ENCODE measurements at places on chromosomes 16 and 17.

GRCh38 chr16:3004781-3005284 is 7.9 kb upstream of the CLDN9 start:
- DNase-seq, result no peak

GRCh38 chr16:84458606-84459532 is 45.6 kb downstream of the MEAK7 start:
- no peak for DNase-seq

DNA sequence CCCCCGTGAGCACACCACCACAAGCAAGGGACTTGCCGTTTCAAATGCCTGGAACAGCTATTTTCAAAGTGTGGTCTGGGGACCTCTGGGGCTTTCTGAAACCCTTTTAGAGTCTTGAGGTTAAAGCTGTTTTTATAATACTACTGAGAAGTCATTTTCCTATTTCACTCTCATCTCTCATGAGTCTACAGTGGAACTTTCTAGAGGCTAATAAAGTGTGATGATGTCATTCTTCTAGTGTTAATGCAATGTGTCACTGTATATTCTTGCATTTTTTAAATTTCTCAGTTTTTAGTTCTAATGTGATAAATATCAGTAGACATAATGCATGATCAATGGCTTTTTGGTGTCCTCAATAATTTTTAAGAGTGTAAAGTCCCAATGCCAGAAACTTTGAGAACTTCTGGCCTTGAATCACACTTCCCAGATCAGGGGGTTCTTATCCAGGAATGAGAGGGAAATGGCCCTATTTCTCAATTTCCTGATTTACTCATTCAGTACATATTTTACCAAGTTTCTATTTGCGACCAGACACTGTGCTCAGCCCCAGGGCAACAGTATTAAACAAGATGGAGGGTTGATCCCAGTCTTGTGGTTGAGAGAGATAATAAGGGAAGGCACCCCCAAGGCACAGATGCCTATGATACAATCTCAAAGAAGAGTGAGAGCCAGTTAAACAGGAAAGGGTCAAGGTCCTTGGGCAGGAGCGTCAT is 444.0 kb downstream of the HS3ST3B1 start:
- peak; percentile 55 for DNase-seq

GRCh38 chr17:67369676-67370075 is 3.3 kb upstream of the PSMD12 start:
- DNase-seq, result no peak

DNA sequence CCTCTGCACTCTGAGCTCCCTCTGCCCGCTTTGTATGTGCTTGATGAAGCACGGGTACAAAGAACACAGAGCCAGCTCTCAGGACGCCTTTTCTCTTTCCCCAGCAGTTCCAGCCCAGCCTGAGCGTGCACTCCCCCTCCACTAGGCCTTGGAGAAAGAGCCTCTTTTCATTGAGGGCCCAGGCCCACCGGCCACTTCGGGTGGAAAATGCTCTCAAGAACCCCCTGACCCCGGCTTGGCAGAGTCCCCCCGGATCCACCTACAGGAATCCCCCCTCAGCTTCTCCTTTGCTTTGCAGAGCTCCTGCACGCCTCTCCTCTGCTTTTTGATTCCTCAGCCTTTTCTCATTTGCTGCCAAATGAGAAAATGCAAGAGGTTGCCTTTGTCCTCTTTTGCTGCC is 30.2 kb downstream of the MRC2 start:
- no peak for DNase-seq

DNA sequence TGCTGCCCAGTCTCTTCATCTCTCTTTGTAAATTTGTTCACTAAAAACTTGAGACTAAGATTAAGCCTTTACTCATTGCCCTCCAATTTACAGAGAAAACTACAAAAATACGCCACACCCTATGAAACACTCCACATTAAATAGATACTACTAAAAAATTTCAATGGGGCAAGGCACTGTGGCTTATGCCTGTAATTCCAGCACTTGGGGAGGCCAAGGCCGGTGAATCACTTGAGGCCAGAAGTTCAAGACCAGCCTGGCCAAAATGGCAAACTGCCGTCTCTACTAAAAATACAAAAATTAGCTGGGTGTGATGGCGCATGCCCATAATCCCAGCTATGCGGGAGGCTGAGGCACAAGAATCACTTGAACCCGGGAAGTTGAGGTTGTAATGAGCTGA is 3.8 kb downstream of the UBE2O start:
- no peak for DNase-seq

DNA sequence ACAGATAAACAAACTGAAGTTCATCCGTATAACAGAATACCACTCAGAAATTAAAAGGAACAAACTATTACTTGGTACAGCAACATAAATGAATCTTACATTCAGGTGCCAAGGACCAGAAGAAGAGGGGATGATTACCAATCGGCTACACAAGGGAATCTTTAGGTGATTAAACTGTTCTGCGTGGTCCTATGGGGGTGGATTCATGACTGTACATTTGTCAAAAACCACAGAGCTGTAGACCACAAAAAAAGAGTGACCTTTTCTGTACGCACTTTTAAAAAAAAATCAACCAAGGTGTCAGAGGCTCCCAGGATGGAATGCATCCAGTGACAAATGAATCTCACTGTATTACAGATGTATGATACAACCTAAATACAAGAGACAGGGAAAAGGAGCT is 110.8 kb downstream of the CDYL2 start:
- DNase-seq, result no peak

DNA sequence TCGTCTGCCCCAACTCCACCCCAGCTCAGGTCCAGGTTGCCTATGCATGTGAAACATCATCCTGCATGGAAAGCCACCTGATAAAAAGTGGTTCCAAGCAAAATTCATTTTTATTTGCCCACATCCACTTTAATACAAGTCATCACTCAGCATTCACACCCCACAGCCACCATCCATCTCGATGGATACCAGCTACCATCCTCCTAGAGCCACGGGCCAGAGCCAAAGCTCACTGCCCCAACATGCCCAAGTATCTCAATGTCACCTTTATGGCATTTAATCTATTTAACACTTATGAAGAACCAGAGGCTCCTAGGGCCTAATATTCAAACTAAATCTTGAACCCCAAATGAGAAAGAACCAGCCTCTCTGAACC is 70.5 kb downstream of the COPRS start:
- no peak for DNase-seq

DNA sequence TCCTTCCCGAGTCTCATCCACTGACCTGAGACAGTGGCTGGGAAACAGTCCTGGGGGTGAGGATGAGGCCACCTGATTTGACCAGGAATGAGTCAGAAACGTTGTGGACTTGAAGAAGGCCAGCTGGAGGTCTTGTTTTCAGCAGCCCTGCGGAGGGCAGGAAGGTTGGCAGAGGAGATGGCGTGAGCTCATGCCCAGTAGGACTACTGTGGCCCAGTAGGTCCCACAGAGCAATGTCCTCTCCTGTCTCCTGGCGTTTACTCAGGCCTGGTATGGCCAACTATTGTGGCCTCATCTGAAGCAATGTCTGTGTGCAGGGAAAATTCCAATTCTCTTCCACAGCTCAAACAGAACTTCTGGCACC is 84.1 kb upstream of the DNAJA2 start:
- DNase-seq, result no peak

- DNase-seq, result no peak
These were observed 180.0 kb downstream of the TOX3 start for GRCh38 chr16:52366983-52367382.

DNA sequence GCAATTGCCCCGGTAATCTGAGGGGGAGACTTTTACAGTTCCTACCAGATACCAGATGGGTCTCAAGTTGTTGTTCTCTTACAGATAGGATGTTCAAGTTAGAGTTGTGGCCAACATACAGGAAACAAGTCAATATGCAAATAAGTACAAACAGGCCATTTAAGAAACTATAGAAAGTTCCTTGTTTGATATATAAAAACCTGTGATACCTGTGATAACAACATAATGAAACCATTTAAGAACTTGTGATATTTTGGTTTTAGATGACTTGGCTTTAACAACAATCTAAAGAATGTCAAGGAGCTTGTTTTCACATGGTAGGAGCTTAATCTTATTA is 16.8 kb downstream of the CDR2 start:
- DNase-seq, result no peak

DNA sequence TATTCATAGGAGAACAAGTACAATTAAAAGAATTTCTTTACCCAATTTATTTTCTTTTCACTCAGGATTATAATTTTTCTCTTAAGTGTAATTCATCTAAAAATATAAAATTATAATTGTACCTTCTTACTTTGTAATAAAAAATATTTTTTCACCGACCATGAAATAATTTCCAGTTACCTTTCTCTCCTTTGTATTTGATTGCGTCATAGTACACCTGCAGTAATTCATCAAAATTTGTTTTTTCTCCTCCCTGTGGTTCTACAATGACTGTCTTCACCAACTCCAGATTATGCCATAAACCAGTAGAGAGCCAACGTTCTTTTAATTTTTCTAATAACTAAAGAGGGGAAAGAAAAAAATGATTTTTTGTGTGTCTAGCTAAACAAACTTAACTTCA is 119.1 kb downstream of the BRIP1 start:
- DNase-seq, result no peak

DNA sequence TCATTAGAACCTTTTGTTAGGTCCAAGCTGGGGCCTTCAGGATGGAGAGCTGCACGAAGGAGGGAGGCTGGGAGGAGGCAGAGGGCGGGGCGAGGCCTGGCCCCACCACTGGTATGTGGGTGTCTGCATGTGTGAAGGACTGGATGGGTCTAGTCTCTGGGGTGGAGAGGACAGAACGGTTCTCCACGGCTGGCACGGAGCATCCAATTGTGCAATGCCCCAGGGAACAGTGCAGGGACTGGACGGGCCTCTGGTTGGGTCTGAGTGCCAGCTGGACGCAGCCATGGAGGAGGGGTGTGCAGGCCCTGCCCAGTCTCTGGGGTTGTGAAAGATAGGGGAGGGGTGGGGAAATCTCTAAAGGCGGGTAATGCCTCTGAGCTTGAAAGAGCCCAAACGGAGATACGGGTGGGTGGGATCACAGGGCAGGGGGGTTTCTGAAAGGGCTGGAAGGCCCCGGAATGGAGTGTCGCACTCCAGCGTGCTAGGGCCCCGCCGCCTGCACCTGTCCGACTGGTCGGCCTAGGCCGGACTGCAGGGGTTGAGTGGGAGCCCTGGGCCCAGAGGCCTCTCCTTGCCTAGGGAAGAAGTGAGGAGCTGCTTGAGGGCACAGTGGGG is 1.6 kb downstream of the PPL start:
- DNase-seq, result no peak
